ENCODE measurements at places on chromosomes 5 and 9.

DNA sequence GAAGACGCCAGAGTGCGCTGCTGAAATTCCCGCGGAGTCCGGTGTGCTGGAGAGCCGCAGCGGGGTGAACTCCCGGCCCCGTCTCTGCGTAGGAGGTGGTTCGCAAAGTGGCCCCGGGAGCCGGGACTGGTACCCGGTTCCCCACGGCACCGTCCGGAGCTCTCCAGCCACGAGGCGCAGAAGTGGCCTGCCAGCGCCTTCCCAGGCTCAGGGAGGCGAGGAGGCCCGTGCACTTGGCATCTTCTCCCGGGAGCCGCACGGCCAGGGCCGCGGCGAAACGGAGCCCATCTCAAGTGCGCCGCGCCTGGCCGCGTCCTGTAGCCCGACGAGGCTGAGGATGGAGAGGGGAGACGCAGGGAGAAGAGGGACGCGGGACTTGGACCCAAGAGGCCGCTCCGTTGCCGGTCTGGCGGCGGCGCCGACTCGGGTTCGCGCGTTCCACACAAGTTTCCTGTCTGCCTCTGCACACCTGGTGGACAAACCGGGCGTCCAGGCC lies 1.1 kb upstream of the IRX1 start:
- DNase-seq = no peak

DNA sequence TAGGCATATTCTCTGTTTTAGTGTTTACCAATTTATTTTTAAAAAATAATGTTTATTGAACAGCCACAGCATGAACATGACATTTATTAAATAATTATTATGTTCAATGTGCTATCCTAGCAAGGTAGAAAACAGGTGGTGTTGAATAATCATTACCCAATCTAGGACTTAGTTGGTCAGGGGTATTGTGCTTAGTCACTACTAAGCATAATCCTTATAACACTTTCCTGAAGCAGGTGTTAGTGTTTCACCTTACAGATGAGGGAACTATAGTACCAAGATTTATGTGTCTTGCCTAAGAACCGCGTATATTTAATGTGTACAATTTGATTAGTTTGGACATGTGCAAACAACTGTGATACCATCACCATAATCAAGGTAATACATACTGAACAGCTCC lies 1387.2 kb upstream of the ACO1 start:
- DNase-seq = no peak

- no peak for DNase-seq
Measured at GRCh38 chr5:89397096-89397495, 514.1 kb upstream of the MEF2C start.

DNA sequence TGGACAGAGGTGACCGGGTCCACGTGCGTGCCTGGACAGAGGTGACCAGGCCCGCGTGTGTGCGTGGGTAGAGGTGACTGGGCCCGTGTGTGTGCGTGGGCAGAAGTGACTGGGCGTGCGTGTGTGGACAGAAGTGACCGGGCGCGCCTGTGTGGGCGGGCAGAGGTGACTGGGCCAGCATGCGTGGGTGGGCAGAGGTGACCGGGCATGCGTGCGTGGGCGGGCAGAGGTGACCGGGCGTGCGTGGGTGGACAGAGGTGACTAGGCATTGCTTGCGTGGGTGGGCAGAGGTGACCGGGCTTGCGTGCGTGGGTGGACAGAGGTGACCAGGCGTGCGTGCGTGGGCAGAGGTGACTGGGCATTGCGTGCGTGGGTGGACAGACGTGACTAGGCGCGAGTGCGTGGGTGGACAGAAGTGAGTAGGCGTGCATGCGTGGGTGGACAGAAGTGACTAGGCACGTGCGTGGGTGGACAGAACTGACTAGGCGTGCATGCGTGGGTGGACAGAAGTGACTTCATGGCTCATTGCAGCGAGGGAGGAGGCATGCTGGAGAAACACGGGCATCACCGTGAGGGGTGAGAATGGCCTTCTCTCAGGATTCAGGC lies 254.1 kb upstream of the IRX4 start:
- no peak for DNase-seq

DNA sequence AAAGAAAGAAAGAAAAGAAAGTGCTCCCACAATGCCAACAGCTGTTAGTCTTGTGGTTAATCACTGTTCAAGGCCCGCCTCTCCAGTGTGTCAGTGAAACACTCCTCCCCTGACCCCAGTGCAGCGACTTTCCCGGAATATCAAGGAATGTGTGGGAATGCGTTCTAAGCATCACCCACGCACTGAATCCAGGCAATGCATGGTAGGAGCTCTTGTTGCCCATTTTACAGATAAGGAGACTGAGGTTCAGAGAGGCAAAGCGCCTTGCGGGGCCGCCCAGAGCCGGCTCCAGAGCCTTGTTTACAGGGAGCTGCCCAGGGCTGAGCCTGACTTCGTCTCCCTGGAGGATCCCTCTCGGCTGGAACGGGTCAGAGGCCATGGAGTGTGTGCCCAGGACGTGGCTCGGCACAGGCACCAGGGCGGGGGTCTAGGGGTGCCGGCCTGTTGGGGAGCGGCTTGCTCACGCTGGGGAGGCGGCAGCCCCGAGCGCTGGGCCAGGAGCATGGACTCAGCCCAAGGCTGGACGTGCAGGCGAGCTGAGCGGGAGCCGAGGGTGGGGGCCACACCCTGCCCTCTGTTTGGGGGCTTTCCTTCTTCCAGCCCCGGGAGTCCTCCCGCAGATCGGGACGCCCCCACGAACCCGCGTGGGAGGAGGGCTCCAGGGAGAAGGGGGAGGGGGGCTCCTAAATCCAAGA lies 823 bp downstream of the ST6GALNAC6 start:
- DNase-seq = no peak

- DNase-seq = no peak
Measured at GRCh38 chr5:136101884-136102283, 30.8 kb upstream of the SMAD5 start.

GRCh38 chr5:2007496-2007877 lies 124.8 kb upstream of the IRX4 start:
- DNase-seq = no peak

- DNase-seq = no peak
Measured at GRCh38 chr9:38130724-38131123, 61.7 kb upstream of the SHB start.

GRCh38 chr5:157193699-157194424 lies 13.2 kb downstream of the ITK start:
- no peak for DNase-seq

DNA sequence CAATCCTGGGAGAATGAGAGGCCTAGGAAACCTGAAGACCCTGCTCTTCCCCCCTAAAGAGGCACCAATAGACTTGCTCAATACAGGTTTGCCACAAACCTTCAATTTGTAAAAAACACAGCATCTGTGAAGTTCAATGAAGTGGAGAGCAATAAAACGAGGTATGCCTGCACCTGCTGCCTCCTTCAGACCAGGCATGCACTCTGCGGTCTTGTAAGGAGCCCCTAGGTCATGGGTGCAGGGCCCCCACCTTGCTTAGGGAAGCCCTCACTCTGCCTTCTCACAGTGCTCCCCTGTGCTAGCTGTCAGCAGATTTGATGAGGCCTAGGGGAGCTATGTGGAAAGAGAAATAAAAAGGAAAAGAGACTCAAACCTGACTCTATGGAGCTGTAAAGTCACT lies 72.1 kb upstream of the GALNT10 start:
- no peak for DNase-seq

Data from cortex of kidney (tissue), 1 donor.